ENCODE measurements at places on chromosomes 13 and 19. TPM values are rescaled to one million over a fixed set of nuclear protein-coding genes. Genes with fewer than 3 reads are reported as not detected.

The EDNRB gene
- 28.5 TPM for total RNA-seq

DNA sequence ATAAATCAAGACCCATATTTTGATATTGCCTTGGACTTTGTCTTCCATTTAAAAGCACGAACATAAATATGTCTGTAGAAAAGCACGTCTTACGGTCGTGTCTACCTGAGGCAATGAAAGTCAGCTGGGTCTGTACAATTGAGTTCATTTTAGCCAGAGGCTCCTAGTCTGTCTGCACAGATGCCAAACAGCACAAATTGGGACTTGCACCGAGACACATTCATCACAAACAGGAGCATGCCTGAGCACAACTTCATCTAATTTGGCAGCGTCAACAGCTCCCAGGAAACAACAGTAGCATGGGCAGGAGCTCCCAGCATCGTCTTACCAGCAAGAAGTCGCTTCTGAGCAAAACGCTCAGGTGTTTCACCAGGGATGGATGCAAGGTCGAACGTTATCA is 687.0 kb downstream of the EFNB2 start:
- H3K4me3 ChIP-seq = no peak overlapping the region
- no peak overlapping the region for H3K27ac ChIP-seq
- peaks cover 7% of the 10 kb centered on the region for H3K4me1 ChIP-seq
- no peaks in the 10 kb centered on the region for H3K36me3 ChIP-seq
- no peak for DNase-seq
- no peaks in the 10 kb centered on the region for H3K27me3 ChIP-seq

The MAB21L1 gene
- total RNA-seq = not detected

The THSD1 gene
- total RNA-seq = 10.6 TPM

The MYO1F gene
- 55.3 TPM for total RNA-seq

Data from upper lobe of left lung (tissue), 6 donors.